ENCODE measurements at places on chromosomes 1 and 21.

DNA sequence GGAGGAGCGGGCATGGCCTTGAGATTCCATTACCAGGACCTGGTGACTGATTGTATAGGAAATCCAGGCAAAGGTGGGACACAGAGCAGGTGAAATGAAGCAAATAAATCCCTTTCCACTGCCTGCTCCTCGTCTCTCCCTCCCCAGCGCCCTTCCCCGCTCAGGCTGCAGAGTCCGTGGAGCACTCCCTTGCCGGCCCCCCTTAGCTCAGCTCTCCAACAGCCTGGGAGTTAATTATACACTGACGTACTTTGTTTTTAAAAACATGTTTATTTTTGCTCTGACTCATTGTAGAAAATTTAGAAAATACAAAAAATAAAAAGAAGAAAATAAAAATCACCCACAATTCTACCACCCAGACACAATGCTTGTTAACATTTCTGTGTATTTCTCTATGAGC lies 61.7 kb downstream of the LGR6 start:
- no peak for DNase-seq

- no peak for DNase-seq
These were observed 27.3 kb downstream of the SPSB1 start for GRCh38 chr1:9319789-9320519.

- DNase-seq = no peak
These were observed 60.6 kb upstream of the COL6A1 start for GRCh38 chr21:45920824-45921600.

- no peak for DNase-seq
These were observed 1.5 kb upstream of the ST6GALNAC5 start for GRCh38 chr1:76865696-76866286.

DNA sequence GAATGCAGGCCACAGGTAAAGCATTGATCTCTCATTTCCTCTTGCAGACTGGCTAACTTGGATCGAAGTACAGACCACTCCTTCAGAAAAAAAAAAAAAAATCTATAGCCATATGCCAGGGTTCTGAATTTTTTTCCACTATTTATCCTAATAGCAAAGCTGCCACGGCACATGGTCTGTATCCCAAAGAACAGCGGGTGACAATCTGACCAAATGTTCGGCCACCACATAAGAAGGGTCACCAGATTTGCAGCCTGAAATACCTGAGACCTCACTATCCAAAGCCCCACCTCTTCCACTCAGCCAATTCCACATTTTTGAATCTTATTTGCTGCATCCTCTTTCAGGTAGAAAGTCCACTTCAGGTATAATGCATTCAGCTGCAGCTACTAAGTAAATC lies 55.6 kb upstream of the RGS7 start:
- no peak for DNase-seq

GRCh38 chr21:42925114-42925926 lies at the start of gene ERVH48-1:
Gene ERVH48-1, minus strand, starts transcription at chr21:42925630. Its CDS starts 6,624 bp downstream, at chr21:42919006.
- no peak for DNase-seq

DNA sequence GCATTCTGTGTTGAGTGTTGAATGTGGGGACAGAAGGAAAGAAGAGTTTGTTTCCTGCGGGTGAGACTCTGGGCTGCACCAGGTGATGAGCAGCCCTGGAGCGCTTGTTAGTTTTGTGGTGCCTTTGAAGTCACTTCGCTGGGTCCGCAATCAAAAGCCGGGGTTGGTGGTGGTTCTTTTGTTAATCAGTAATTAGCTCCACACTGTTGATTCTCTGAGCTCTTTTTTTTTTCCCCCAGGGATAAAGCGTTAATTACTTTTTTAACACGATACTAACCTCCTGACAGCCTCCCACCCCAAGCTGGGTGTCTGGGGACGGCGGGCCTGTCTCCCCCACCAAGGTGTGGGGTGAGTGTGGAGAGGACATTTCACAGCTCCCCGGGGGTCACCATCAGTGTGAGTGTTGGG lies 56.6 kb downstream of the AGPAT3 start:
- DNase-seq = no peak

GRCh38 chr1:103441342-103441741 lies 84.2 kb upstream of the RNPC3 start:
- DNase-seq = no peak

DNA sequence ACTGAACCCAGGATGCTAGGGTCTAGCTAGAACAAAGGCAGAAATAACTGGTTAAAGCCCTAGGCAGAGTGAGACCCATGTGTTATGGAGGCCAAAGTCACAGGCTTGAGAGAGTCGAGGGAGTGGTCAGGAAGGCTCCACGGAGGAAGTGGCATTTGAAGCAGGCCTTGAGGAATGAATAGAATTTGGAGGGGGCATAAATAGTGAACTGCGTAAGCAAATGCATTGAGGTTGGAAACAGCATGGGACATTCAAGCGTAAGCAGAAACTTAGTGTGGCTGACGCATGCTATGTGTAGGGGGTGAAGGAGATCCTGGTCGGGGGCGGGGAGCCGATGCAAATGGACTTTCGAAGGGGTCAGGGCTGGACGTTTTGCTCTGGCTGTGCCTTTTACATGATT lies 11.5 kb downstream of the AZIN2 start:
- DNase-seq = no peak
